Karpas-422 (cell line): ENCODE measurements at places on chromosomes 1 and 21.

GRCh38 chr21:25412100-25412499 is 195.2 kb downstream of the MRPL39 start:
- no peak for DNase-seq

GRCh38 chr1:85279458-85280080 is 3.1 kb upstream of the BCL10 start:
- no peak for DNase-seq

- peak; percentile 38 for DNase-seq
Observed at GRCh38 chr1:179146476-179146875, 64.6 kb downstream of the TOR3A start.

- peak; percentile 94 for DNase-seq
Observed at GRCh38 chr1:36703526-36704208, 221.0 kb upstream of the CSF3R start.

- no peak for DNase-seq
Observed at GRCh38 chr1:56586502-56586901, 7.1 kb upstream of the PLPP3 start.

- DNase-seq, result no peak
Observed at GRCh38 chr21:44066116-44066515, 41.1 kb upstream of the PWP2 start.

DNA sequence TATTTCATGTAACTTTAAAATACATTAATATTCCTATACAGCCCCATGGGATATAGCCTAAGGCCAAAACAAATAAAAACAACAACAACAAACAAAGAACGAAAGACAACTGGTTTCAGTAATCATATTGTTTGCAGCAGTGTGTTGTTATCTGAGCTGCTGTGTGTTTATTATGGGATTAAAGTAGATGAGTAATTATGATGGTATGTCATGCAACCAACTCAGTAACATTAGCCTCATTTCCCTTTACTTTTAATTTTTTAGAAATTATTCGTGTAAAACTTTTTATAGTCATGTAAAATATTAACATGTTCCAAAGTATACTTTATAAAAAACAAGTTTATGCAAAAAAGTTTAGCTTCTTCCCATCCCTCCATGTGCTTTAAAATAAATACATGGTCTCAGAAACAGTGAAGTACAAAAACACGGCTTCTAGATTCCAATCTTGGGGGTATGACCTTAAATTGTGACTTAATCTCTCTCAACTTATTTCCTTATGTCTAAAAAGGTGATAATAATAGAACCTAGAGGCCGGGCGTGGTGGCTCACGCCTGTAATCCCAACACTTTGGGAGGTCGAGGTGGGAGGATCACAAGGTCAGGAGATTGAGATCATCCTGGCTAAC is 176.1 kb downstream of the SLC45A1 start:
- DNase-seq, result no peak

DNA sequence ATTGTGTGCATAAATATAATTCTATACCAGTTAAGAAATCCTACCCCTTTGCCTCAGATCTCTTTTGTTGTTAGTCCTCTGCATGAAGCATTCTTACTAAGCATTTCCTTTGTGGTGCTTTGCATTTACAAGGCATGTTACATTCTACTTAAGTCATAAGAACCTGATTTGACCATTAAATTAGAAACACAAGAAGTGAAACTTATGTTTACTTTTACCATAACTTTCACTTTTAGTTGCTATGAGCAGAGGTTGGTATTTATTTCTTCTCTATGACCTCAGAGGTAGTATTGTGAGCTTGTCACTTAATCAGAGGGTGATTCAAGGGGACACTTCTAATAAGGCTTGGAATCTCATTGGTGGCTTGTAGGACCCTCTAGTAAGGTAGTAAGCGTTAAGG is 9.0 kb downstream of the FAM20B start:
- DNase-seq, result peak; percentile 68

DNA sequence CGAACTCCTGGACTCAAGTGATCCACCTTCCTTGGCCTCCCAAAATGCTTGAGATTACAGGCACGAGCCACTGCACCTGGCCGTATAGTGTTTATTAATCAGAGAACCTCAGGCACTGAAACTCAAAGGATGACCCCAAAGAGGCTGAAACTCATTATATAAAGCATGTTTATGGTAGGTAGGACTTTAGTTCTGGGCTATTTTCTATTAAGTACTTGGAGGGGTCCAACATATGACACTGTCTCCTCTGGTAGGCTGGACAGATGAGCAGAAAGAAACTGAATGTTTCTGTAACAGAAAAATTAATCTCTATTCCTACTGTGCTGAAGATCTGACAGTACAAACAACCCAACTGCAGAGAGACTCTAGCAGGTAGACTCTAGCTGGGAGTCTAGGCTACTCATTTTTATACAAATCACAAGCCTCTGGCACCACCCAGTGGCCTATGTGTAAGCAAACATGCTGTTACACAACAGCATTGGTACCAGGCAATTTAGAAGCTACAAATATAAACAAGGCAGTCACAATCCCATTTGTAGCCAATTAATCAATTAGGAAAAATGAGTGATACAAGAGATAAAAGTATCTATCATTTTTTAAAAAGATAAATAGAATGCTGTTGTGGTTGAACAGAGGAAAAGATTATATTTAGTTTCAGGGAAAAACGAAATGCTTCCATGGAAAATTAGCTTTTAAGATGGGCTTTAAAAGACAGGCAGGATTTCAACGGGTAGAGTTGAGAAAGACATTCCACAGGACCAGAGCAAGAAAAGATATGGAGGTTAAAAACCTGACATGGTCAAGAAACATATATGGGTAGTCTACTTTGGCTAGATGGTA is 10.4 kb downstream of the DCAF8 start:
- peak; percentile 85 for DNase-seq

DNA sequence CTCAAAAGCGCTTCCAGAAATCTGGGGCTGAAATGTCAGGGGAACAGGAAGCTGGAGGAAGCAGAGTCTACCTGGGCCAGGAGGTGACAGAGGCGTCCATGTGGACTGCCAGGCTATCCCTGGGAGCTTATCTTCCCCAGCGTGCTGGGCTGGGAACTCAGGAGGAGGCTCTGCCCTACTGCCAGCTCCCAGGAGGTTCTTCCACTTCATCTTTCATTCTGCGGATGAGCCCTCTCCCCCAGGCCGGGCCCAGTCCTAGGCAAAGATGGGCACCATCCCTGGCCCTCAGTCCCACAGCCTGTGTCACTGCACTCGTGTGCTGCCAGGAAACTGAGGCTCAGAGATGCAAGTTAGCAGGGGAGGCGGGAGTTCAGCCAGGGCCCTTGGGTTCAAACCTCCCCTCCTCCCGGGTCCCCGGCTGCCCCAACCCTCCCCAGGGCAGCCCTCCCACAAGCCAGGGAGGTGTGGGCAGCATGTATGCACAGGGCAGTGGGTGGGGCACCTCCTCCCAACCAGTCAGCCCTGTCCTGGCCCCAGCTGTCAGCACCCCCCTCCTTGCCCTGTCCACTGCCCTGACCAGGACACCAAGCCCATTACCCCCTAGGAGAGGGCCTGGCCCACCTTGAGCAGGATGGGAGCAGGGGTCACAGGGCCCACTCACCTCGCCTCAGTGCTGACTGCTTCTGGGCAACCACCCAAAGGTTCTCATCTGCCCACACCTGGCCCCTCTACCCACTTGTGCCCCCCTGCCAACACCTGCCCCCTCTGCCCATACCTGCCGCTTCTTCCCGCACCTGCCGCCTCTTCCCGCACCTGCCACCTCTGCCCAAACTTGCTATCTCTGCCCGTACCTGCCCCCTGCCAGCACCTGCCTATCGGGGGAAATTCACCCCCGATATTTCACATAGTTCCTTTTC is 226.0 kb downstream of the NPHP4 start:
- no peak for DNase-seq

DNA sequence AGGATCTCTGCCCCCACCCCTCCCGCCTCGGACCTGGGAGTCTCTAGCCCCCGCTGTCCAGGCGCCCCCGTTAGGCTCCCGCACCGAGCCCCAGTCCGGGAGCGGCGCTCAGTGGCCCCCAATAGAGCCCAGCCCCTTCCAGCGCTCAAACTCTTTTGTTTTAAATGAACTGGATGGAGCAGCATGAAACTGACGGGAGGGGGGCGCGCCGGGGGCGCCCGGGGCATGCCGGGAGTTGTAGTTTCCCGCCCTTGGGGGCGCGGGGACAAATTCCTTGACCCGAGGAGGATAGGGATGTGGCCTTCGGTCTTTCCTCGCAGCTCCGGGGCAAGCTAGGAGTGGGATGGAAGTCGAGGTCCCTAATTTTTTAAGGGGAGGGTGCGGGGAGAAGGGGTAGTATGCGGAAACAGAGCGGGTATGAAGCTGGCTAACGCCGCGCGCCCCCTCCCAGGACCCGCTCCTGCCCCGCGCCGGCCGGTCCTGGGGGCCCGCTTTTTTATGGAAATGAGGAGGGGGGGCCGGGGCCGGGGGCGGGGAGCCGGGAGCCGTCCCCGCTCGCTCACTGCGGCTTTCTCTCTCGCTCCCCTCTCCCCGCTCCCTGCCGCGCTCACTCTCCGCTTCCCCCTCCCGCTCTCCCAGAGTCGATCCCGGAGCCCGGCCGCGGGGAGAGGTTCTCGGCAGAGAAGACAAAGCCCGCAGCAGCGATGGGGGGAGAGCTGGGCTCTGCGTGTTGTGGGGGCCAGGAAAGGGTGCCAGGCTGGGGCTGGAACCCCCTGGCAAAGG is at the start of gene MEX3A:
MEX3A (minus strand) TSS at position 157 of the 783 bp plus-strand sequence. CDS start 467 bp downstream, outside the sequence.
- peak; percentile 85 for DNase-seq

DNA sequence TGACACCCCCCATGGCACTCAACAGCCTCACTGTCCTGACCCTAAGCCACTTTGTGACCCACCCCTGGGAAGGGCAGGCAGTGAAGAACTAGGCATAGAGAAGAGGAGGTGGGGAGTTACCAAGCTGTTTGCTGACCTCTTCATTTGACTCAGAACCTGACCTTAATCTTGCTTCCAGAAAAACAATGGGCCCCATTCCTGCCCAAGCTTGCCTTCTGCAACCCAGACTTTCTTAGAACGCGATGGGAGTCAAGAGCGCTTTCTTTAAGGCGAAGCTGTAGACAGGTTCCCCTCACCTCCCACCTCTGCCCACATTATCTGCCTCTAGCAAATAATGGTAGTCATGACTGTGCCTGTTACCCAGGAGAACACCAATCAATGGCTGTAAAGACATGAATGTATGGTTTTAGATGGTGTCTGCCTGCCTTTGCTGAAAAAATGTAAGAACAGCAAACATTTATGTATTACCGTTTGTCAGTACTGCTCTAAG is 8.2 kb upstream of the CBR3 start:
- no peak for DNase-seq

DNA sequence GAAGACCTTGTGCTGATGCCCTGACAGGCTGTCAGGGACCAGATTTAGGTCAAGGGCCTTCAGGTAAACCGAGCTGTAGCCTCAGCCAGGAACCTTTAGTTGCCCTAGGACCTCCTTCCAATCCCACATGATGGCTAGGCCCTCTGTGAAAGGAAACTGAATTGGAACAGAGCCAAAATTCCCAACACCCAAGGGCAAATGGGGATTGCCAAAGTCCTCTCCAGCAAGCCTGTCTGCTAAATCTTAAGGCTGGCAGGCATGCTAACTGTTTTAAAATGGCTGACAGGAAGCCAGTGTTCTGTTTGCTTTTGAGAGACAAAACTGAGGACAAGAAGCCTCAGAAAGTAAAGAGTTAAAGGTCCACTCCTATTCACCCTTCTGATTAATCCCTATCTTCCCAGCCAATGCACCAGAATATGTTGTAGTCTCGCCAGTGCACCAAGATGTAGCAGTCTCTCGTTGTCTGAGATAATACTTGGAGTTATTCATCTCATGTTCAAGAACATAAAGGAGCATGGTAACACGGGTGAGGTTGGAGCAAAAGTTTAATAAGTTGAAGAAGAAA is 35.1 kb downstream of the MSTO1 start:
- no peak for DNase-seq

GRCh38 chr1:172536256-172536655 is 3.3 kb downstream of the SUCO start:
- DNase-seq, result no peak

DNA sequence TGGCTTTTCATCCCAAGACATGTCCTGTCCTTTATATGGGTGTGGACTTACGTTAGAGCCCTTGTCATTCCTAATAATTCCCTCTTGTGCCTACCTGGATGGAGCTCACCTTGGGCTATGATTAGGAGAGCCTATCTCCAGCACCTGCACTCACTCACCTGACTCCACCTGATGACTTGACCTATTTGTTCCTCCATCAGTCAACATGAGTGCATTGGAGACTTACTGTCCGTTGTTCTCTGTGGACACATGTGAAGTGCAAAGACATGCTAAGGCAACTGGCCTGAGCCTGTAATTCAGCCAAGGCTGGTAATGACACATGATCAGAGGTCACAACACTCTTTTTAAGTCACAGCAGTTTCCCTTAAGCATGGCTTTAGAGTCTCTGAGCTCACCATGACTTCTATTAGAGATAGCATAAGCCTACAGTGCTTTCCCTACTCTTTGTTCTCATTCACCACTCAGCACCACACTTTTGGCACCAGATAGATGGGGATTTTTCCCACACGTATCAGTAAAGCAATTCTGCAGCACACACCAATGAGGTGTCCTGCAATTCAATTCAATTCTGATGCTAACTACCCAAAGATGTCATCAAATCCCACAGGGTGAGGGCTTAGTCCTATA is 9.4 kb downstream of the KCNE1 start:
- no peak for DNase-seq

DNA sequence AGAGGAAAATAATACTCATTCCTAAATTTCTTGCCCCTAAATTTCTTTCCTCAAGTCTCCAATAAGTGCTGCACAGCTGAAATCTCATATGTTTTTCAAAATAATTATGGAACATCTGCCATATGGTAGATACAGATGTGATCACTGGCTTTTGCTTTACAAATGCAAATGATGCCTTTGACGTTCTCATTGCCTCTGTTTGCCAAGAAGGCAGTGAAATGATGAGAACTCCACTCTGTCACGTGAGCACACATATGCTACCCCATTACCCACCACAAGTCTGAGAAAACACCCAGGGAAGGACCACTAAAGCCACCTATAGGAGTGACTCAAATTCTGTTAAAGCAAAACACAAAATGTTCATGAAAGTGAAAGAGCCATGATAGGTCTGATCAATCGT is 43.9 kb downstream of the DSCAM start:
- DNase-seq, result no peak

GRCh38 chr1:18062185-18062584 is 45.4 kb upstream of the IGSF21 start:
- no peak for DNase-seq

GRCh38 chr1:205014783-205015182 is 28.2 kb upstream of the CNTN2 start:
- no peak for DNase-seq

DNA sequence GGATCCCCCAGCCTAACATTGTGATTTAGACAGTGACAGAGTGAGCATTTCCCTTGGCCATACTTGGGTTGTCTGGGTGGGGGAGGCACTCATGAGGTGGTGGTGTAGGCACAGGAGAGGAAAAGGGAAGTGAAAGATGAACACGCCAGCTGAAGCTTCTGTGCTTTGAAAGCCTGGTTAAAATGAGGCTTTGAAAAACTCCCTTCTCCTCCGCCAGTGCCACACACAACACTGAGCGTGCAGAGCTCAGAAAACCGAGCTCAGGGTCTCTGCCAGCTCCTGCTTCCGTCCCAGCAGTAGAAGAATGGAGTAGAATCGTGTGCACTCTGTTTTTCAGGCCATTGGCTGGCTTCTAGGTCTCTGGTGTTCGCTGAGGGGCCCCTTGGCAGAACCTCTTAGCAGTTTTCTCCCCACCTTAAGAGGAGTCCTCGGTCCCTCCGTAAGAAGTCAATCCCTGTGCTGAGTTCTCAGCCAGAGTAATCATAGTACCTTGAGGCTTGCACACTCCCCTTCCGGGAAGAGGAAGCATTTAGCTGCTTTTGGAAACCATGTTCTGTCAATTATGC is 12.9 kb downstream of the PLEKHM2 start:
- DNase-seq, result peak; percentile 94

- no peak for DNase-seq
Observed at GRCh38 chr1:2340918-2341254, 50.5 kb downstream of the MORN1 start.

GRCh38 chr1:225847610-225848009 is 34.6 kb downstream of the TMEM63A start:
- no peak for DNase-seq
